ENCODE measurements at places on chromosomes 13 and 19.
A peak's percentile ranks its signal among the peaks of the same experiment; 100 is the strongest.

DNA sequence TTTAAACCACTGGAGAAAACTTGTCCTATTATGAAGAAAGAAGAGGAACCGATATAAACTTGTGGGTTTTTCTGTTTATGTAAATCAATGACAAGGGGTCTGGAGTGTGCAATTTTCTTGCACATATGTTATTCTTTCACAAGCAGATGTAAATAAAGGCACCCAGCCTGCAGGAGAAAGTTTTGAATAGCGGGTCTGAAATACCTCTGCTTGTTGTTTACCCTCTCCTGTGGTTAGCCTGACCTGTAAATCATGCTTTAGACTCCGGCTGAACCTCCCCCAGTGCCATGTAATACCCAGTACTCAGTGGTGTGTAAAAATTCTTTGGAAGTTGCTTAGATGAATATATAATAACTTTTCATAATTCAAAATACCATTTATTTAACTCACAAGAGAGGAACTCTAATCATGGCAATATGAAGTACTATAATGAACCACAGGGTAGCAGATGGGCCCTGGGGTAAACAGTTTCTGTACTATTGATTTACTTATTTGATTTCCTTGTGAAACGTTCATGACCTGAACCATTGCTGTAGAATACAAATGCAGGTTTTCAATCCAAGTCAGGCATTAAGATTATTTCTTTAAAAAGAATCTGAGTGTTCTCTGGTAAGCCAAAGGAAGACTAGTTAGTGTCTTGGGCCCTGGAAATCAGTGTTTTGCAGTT, 245.1 kb downstream of the LMO7 start:
- DNase-seq = no peak

- DNase-seq = no peak
Observed at GRCh38 chr19:53875602-53876325, 6.2 kb upstream of the PRKCG start.

GRCh38 chr19:43784241-43784980, 3.6 kb upstream of the KCNN4 start:
- peak; percentile 41 for DNase-seq

GRCh38 chr13:83716121-83716520, 166.2 kb downstream of the SLITRK1 start:
- DNase-seq = no peak

GRCh38 chr13:30396434-30397075, 25.7 kb upstream of the UBE2L5 start:
- DNase-seq = no peak

DNA sequence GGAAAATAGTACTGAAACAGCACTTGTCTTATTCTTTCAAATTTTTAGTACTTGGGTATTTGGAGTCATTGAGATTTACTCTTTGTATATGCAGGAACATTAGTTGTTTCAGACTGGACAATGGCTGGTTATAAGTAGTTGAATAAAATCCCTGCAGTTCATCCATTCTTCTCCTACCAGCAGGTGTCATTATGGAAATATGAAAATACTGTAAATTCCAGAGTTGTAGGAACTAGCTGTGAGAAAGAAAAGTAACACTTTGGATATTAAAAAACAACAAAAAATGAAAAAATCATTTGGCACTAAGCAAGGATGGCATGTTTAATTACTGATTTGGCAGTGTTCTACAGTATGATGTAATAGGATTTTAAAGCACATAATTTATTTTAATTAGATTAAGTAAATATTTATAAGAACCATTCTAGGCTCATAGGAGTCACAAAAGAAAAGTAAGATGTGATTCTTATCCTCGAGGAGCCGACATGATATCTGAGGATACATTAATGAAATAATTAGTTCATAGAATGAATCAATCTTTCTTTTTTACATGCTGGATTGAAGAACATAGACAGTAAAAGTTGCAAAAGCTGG, 155.3 kb downstream of the KCNRG start:
- no peak for DNase-seq

DNA sequence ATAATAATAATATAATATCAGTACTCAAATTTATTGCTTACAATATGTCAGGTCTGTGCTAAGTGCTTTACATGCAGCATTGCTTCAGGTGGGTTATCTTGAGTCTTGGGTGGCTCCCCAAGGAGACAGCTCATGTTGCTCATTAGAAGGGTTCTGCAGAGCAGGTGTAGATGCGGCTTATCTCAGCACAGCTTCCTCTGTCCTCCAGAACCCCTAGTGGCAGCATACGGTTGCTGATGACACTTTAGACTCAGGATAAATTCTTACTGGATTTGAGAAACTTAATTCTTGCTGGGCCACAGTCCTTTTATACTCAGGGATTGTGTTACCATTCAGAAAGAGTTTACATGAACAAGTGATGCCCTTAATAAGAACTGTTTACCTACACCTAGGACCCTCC, 8.9 kb downstream of the COG3 start:
- no peak for DNase-seq

- DNase-seq = no peak
Observed at GRCh38 chr19:46520616-46521015, 24.9 kb upstream of the PNMA8B start.

DNA sequence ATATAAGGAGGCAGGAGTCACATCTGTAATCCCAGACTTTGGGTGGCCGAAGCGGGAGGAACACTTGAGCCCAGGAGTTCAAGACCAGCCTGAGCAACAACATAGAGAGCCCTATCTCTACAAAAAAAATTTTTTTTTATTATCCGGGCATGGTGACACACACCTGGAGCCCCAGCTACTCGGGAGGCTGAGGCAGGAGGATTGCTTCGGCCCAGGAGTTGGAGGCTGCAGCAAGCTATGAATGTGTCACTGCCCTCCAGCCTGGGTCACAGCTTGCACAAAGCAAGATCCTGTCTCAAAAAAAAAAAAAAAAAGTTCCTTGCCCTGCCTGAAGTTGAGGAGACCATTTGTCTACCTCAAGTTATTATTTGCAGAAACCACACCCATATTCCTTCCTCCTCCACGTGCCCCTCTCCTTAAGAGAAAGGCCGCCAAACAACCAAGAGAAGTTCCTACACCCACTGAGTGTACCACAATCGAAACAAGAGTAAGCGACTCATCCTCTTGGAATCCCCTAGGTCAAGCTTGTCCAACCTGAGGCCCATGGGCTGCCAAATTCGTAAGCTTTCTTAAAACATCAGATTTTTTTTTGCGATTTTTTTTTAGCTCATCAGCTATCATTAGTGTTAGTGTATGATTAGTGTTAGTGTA, 2.2 kb downstream of the ABCC4 start:
- no peak for DNase-seq

- DNase-seq = no peak
Observed at GRCh38 chr13:63731896-63732295, 2316.2 kb upstream of the PCDH20 start.

DNA sequence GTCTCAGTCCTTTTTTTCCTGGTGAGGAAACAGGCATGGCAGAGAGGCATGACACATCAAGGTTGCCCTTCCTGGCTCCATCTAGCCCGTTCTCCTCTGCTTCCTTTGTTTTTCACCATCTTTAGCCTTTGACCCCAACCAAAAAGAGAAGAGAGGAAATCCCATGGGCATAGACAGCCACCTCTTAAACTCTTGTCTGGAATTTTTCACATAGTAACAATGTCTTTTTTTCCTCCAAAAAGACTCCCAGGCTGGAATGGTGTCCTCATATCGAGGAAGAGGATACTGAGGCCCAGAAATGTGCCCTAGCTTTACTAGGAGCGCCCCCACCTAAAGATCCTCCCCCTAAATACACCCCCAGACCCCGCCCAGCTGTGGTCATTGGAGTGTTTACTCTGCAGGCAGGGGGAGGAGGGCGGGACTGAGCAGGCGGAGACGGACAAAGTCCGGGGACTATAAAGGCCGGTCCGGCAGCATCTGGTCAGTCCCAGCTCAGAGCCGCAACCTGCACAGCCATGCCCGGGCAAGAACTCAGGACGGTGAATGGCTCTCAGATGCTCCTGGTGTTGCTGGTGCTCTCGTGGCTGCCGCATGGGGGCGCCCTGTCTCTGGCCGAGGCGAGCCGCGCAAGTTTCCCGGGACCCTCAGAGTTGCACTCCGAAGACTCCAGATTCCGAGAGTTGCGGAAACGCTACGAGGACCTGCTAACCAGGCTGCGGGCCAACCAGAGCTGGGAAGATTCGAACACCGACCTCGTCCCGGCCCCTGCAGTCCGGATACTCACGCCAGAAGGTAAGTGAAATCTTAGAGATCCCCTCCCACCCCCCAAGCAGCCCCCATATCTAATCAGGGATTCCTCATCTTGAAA, at the start of gene GDF15:
GDF15 (plus strand) TSS at position 484 of the 868 bp plus-strand sequence; CDS start at position 516, 32 bp downstream.
- DNase-seq = no peak

DNA sequence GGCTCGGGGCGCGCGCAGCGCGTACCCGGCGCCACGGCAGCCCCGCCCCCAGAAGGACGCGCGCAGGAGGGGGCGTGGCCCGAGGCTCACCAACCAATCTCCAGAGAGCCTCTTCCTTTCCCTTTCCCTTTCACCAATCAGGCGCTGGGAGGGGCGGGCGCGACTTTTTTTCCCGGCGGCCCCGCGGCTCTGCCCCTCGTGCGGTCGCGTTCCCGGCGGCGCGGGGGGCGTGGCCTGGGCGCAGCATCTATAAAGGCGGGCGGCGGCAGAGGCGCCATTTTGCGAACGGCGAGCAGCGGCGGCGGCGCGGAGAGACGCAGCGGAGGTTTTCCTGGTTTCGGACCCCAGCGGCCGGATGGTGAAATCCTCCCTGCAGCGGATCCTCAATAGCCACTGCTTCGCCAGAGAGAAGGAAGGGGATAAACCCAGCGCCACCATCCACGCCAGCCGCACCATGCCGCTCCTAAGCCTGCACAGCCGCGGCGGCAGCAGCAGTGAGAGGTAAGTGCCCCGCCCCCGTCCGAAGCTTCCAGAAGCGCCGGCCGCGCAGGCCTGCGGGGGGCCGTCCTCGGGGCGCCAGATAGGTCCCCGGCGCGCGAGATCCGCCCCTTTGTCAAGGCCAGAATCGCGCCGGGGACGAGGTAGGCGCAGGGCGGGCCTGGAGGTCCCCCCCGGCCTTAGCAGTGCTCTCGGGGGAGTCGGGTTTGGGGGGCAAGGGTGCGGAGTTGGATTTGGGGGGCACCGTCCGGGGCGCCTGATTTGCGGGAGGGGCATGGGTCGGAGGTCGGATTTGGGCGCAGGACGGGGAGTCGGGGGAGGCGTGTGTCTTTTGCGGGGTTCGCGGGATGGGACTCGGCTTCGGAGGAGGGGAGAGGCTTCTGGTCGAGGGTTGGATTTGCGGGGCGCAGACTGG, 12.5 kb downstream of the PEAK3 start:
- DNase-seq = peak; percentile 97

- no peak for DNase-seq
Observed at GRCh38 chr19:54434112-54434872, 14.7 kb upstream of the LENG8 start.

- no peak for DNase-seq
Observed at GRCh38 chr13:63737418-63737817, 2321.8 kb upstream of the PCDH20 start.

DNA sequence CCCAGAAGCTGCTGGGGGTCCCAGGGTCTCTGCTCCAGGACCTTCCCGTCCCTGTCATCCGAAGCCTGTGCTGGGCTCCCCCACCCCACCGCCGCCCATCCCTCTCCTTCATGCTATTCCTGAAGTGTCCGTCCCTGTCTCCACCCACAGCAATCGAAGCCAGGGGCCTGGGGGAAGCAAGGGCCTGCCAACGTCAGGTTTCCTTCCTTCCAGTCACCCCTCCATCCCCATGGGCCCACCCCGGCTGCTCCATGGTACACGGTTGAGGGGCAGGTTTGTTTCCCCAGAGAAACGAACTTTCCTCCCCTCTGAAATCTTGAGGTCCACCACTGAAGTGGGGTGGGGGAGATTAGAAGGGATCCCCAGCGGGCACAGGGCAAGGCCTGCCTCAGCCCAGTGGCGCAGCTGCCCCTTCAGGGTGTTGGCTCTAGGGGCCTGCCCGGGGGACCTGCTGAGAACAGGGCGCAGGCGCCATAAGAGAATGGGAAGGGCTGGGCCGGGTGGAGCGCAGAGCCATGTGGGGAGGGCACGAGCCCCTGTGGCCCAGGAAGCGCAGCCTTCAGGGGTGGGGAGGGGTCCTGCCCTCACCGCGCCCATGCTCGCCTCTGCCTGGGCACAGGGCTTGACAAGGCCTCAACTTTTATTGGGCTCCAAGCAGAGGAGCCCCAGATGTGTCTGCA, 16.1 kb downstream of the CEBPG start:
- DNase-seq = no peak

- no peak for DNase-seq
Observed at GRCh38 chr19:14146789-14147216, 10.4 kb upstream of the ASF1B start.

DNA sequence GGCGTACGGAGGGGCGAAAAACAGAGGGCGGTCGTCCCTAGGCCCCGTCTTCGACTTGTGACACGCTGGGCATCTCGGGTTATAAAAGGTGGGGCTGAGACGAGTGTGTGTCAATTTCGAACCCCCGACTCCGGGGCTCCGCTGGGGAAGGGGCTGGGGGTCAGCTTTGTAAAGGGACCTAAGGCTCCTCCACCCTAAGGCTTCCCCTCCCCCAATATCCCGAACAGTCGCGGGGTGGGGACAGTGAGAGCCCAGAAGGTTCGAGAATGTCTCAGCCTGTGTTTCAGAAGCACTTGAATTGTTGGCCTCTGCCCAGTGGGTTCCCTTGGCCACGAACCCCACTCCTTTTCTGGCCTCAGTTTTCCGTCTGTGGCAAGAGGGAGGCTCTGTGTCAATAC, 450 bp downstream of the SELENOW start:
- DNase-seq = no peak

DNA sequence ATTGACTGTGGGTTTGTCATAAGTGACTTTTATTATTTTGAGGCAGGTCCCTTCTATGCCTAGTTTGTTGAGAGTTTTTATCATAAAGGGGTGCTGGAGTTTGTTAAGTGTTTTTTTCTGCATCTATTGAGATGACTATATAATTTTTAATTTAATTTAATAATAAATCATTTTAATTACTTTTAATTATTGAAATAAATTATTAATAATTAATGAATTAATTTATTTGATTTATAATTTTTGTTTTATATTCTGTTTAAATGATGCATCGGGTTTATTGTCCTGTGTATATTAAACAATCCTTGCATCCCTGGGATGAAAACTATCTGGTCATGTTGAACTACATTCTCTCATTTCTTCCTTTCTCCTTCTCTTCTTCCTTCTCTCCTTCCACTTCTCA, 1352.2 kb upstream of the PRR20A start:
- DNase-seq = no peak

DNA sequence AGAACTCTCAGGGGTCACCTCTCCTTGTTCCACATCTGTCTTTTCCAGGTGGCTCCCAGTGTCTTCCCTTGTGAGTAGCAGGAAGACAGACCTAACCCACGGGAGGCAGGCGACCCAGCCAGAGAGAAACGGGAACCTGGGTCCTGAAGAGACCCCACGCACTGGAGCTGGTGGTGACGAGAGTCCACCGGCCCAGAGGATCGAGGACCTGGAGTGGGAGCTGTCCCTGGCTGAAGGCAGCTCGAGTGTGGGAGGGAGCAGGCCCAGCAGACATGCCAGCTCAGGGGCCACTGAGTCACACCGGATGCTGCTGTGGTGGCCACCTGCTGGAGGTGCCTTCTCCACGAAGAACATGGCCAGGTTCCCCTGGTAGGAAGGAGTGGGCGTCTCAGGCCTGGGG, 66.5 kb upstream of the ATP12A start:
- no peak for DNase-seq

GRCh38 chr19:11323601-11324078, 15.8 kb downstream of the RAB3D start:
- DNase-seq = no peak

GRCh38 chr13:31011901-31012654, 79.6 kb downstream of the TEX26 start:
- no peak for DNase-seq
